CD8-positive, alpha-beta memory T cell (primary cell): ENCODE measurements at places on chromosomes 7 and 10. TPM values are rescaled to one million over a fixed set of nuclear protein-coding genes. Genes with fewer than 3 reads are reported as not detected.

FANK1 gene
- 0.44 TPM for total RNA-seq

SPDYE1 gene
- total RNA-seq, result not detected

MSMB gene
- total RNA-seq, result not detected

SPDYE5 gene
- not detected for total RNA-seq

TMEM178B gene
- 0.97 TPM for total RNA-seq

CYTH3 gene
- total RNA-seq, result 4.5 TPM

ANKRD7 gene
- total RNA-seq, result 1.8 TPM

CCM2 gene
- total RNA-seq, result 74.8 TPM

ZNF804B gene
- not detected for total RNA-seq

GRID1 gene
- not detected for total RNA-seq

GATA3 gene
- 53.3 TPM for total RNA-seq

ZFAND4 gene
- 11.0 TPM for total RNA-seq

GRCh38 chr10:130424418-130424817, 288.2 kb downstream of the GLRX3 start:
- H3K36me3 ChIP-seq, result no peaks in the 10 kb centered on the region
- H3K4me3 ChIP-seq, result no peak overlapping the region
- no peaks in the 10 kb centered on the region for H3K27me3 ChIP-seq
- H3K27ac ChIP-seq, result no peak overlapping the region

DNA sequence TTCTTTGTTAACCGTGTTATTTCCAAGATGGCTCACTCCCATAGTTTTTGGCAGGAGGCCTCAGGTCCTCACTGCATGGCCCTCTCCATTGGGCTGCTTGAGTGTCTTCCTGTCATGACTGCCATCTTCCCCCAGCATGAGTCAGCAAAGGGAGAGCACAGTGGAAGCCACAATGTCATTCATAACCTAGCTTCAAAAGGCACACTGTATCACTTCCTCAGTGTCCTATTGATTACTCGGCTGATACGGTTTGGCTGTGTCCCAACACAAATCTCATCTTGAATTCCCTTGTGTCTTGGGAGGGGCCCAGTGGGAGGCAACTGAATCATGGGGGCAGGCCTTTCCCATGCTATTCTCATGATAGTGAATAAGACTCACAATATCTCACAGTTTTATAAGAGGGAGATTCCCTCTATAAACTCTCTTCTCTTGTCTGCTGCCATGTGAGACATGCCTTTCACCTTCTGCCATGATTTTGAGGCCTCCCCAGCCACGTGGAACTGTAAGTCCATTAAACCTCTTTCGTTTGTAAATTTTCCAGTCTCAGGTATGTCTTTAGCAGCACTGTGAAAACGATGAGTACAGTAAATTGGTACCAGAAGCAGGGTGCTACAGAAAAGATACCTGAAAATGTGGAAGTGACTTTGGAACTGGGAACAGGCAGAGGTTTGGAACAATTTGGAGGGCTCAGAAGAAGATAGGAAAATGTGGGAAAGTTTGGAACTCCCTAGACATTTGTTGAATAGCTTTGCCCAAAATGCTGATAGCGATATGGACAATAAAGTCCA, 106.5 kb downstream of the PRLHR start:
- DNase-seq, result no peak
- H3K27ac ChIP-seq, result no peak overlapping the region
- no peaks in the 10 kb centered on the region for H3K27me3 ChIP-seq
- H3K36me3 ChIP-seq, result no peaks in the 10 kb centered on the region
- H3K4me3 ChIP-seq, result no peak overlapping the region

GRCh38 chr10:91287912-91288311, 67.4 kb downstream of the PCGF5 start:
- DNase-seq, result no peak
- no peak overlapping the region for H3K4me3 ChIP-seq
- no peaks in the 10 kb centered on the region for H3K27me3 ChIP-seq
- H3K4me1 ChIP-seq, result no peaks in the 10 kb centered on the region
- H3K27ac ChIP-seq, result no peak overlapping the region
- H3K36me3 ChIP-seq, result no peaks in the 10 kb centered on the region

GRCh38 chr10:96229568-96230030, 41.8 kb downstream of the BLNK start:
- H3K4me3 ChIP-seq, result no peak overlapping the region
- DNase-seq, result peak; percentile 39
- H3K27ac ChIP-seq, result no peak overlapping the region
- H3K4me1 ChIP-seq, result no peaks in the 10 kb centered on the region
- no peaks in the 10 kb centered on the region for H3K27me3 ChIP-seq

- no peaks in the 10 kb centered on the region for H3K4me1 ChIP-seq
- no peak overlapping the region for H3K27ac ChIP-seq
- H3K27me3 ChIP-seq, result peaks cover 20% of the 10 kb centered on the region
- no peak for DNase-seq
- no peak overlapping the region for H3K4me3 ChIP-seq
- no peaks in the 10 kb centered on the region for H3K36me3 ChIP-seq
Observed at GRCh38 chr10:71390921-71391690, 5.6 kb upstream of the CDH23 start.

DNA sequence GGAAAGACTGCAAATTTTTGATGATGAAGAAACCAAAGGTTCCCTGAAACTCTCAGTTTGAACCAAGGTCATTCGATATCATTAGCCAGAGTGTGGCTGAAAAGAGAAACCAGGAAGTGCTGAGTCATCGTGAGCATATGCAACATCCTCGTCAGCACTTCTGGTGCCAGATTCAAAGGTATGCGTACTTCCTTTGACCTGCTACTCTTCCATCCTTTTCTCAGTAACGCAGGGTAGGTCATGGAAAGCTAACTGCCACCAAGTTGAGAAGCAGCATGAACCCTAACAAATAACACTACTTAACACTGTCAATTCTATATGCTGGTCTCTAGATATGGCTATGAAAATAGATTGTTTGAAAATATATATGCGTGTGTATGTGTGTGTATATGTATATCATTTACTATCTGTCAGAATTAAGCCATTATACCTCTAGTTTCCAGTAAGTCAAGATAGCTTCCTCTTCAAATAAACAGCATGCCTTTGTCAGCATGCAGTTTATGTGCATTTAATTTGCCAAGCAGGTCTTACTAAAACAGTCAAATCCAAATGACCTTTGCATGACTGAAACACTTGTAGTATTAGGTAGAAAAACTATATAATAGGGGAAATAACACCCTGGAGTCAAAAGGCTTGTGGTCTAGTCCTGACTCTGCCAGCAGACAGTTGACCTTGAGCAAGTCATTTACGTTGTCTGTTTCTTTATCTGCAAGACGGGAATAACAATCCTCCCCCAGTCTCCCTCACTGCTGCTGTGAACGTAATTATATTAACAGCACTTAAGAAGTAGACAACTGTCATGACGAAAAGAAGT, 26.4 kb downstream of the CDK6 start:
- DNase-seq, result peak; percentile 71
- peak overlapping the region; percentile 49 for H3K27ac ChIP-seq
- H3K4me1 ChIP-seq, result peaks cover 28% of the 10 kb centered on the region
- no peaks in the 10 kb centered on the region for H3K27me3 ChIP-seq
- H3K4me3 ChIP-seq, result peak overlapping the region; percentile 24

- H3K4me3 ChIP-seq, result no peak overlapping the region
- H3K36me3 ChIP-seq, result peaks cover 5% of the 10 kb centered on the region
- no peaks in the 10 kb centered on the region for H3K4me1 ChIP-seq
Observed at GRCh38 chr7:156725073-156725472, 84.5 kb downstream of the RNF32 start.

- DNase-seq, result no peak
- H3K4me3 ChIP-seq, result no peak overlapping the region
- H3K27ac ChIP-seq, result no peak overlapping the region
Observed at GRCh38 chr10:95758351-95759025, 2.5 kb downstream of the ENTPD1 start.

DNA sequence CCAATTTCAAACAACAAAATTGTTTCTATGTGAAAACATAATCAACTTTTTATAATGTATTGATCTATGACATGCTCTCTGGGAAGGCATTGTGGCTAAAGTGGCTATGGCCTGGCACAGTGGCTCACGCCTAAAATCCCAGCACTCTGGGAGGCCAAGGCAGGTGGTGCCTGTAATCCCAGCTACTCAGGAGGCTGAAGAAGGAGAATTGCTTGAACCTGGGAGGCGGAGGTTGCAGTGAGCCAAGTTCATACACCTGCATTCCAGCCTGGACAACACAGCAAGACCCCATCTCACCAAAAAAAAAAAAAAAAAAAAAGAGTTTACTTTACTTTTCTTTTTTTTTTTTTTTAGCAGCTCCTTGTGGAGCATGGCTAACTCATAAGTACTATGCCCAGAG, 38.9 kb upstream of the CPN1 start:
- no peaks in the 10 kb centered on the region for H3K27me3 ChIP-seq
- H3K4me3 ChIP-seq, result no peak overlapping the region
- H3K27ac ChIP-seq, result no peak overlapping the region
- H3K4me1 ChIP-seq, result no peaks in the 10 kb centered on the region
- DNase-seq, result no peak
- H3K36me3 ChIP-seq, result no peaks in the 10 kb centered on the region

DNA sequence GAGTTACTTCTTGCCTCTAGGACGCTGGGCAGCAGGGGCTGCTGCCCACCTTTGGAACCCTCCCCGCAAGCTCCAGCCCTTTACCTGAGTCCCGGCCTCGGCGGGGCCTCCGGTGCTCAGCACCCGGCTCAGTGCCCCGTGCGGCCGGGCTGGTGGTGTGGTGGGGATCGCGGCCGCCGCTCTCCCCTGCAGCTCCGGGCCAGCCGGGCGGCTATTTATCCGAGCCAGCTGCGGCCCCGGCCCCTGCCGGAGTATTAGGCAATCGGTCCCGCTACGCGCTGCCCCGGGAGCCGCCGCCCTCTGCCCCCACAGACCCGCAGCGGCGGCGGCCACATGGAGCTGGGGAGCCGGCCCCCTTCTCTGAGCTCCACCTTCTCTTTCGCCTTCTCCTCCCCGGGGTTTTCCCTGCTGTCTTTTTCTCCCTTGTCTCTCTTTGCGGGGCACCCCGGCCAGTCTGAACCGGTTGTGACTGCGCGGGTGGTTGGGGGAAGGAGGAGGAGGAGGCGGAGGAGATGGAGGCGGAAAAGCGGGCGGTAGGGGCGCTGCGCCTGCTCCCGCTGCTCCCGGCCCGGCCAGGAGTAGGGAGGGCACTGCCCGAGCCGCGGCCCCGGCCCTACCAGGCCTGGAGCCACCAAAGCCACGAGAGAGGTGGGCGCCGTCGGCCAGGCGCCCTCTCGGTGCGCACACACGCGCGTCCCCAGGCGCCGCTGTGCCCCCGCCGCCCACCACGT, at the start of gene SLC16A9:
Gene SLC16A9, minus strand, starts transcription at position 456 of the 731 bp plus-strand sequence. CDS start 25,559 bp downstream, outside the sequence.
- no peak for DNase-seq
- no peak within 1 kb of the TSS for H3K4me3 ChIP-seq
- no peaks in the 10 kb centered on the region for H3K4me1 ChIP-seq
- H3K36me3 ChIP-seq, result no peaks in the 10 kb centered on the region

GRCh38 chr7:102285540-102286236, 980 bp upstream of the SH2B2 start:
- H3K36me3 ChIP-seq, result no peaks in the 10 kb centered on the region
- H3K27ac ChIP-seq, result no peak overlapping the region
- H3K27me3 ChIP-seq, result no peaks in the 10 kb centered on the region
- no peak for DNase-seq

DNA sequence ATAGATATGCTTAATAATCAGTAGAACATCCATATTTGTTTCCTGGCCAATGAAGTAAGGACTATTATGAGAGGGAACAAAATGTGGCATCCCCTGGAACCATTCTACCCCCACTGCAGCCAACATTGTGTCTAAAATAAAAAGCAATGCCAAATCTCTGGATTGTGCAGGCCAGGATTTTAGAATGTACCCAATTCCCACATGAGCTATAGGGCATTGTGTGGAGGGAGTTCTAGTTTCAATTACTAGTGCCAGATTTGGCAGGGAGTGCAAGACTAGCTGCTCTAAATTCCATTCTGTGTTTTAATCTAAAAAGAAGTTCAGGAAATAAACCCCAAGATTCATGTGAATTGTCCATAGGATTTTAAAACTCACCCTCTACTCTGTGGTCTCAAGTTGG, 112.3 kb downstream of the HGF start:
- no peak overlapping the region for H3K4me3 ChIP-seq
- H3K27me3 ChIP-seq, result no peaks in the 10 kb centered on the region
- no peaks in the 10 kb centered on the region for H3K36me3 ChIP-seq
- no peak for DNase-seq
- no peak overlapping the region for H3K27ac ChIP-seq

- H3K27ac ChIP-seq, result no peak overlapping the region
- H3K27me3 ChIP-seq, result no peaks in the 10 kb centered on the region
- no peaks in the 10 kb centered on the region for H3K36me3 ChIP-seq
- DNase-seq, result no peak
- no peaks in the 10 kb centered on the region for H3K4me1 ChIP-seq
Observed at GRCh38 chr7:77393261-77393660, 22.9 kb downstream of the GSAP start.

DNA sequence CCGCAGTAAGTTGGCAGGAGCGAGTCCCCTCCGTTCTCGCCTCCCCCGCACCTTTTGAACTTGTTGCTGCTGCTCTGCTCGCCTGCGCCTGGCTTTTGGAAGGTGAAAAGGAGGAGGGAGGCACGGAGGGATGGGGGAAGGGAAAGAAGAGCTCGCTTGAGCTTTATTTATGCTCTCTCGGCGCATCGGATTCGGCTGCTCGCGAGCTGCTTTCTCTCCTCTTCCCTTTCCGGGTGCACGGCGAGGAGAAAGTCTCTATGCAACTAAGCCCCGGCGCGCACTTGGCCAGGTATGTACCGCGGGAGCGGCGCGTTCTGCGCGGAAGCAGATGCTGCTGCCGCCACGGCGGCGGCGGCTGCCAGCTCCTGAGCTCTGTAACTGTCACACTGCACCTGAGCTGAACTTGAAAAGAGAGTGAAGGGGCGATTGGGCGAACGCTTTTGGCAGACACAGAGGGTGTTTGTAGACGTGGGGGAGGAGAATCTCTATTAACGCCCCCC, 551 bp downstream of the KCND2 start:
- no peaks in the 10 kb centered on the region for H3K36me3 ChIP-seq
- no peaks in the 10 kb centered on the region for H3K4me1 ChIP-seq
- no peaks in the 10 kb centered on the region for H3K27me3 ChIP-seq

- no peaks in the 10 kb centered on the region for H3K4me1 ChIP-seq
- no peak overlapping the region for H3K4me3 ChIP-seq
- DNase-seq, result no peak
- no peaks in the 10 kb centered on the region for H3K27me3 ChIP-seq
Observed at GRCh38 chr10:72740528-72740927, 48.6 kb downstream of the MCU start.

DNA sequence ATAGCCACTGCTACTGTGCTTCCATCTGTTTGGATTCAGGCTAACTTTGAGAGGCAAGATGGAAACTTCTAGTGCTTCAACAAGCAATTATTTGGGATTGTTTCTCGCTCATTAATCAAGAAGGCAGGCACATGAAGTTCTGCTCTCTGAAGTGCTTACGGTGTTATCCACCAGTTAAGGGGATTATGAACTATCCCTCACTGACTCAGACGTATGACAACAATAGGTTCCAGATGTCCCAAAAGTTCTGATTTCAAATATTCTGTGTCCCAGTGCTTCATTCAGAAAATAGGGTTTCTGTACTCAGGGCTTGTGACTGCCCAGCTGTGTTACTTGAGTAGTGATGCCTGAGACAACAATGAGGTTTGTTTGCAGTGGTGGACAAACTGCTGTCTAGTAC, 81.0 kb downstream of the HACD1 start:
- H3K27ac ChIP-seq, result no peak overlapping the region
- H3K36me3 ChIP-seq, result no peaks in the 10 kb centered on the region
- no peak for DNase-seq
- no peak overlapping the region for H3K4me3 ChIP-seq
- H3K27me3 ChIP-seq, result no peaks in the 10 kb centered on the region
- no peaks in the 10 kb centered on the region for H3K4me1 ChIP-seq

GRCh38 chr10:131162866-131163843, 148.4 kb downstream of the TCERG1L start:
- DNase-seq, result no peak
- no peaks in the 10 kb centered on the region for H3K4me1 ChIP-seq
- H3K27ac ChIP-seq, result no peak overlapping the region
- H3K27me3 ChIP-seq, result no peaks in the 10 kb centered on the region
- H3K36me3 ChIP-seq, result no peaks in the 10 kb centered on the region
- H3K4me3 ChIP-seq, result no peak overlapping the region
